ENCODE measurements at places on chromosomes 7 and 10. TPM values are rescaled to one million over a fixed set of nuclear protein-coding genes. Genes with fewer than 3 reads are reported as not detected.

- no peak for DNase-seq
Measured at GRCh38 chr7:5357951-5358350, 65.7 kb downstream of the TNRC18 start.

- no peak for DNase-seq
Measured at GRCh38 chr7:29588900-29589696, 25.5 kb downstream of the PRR15 start.

GRCh38 chr10:11325817-11326216 is 285.6 kb downstream of the USP6NL start:
- no peak for DNase-seq

DNA sequence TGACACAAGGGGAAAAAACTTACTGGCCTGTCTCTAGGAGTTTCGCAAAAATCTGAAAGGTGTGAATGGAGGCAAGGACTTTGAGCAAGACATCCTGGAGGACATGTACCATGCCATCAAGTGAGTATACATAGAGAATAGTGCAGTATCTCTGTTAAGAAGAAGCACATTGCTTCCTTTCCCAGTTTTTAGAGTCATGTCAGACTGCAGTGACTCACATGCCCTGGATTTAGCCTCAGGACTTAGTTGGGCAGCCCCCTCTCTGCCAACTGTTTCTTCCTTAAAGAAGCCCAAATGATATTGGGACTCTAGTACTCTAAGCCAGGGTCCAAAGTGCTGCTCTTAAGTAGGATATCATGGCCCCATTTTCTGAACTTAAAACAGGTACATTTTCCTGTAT is 28.1 kb upstream of the NFKB2 start:
- DNase-seq = no peak

Gene IGF2BP3
- 18.9 TPM for polyA plus RNA-seq

DNA sequence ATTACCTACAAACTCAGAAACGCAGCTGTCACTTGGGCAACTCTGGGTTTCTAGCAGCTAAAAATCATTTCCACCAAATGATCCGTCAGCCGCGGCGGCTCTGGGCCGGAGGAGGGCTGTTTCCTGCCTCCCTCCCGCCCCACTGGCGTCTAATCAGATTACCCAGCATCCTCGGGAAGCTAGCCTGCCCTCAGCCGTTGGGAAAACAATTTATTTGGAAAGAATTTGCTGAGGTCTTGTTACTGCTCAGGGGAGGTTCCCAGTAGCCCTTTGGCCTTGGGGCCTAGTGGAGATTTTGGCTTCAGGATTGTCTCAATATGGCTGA is 65.0 kb upstream of the ADGRA1 start:
- DNase-seq = no peak

DNA sequence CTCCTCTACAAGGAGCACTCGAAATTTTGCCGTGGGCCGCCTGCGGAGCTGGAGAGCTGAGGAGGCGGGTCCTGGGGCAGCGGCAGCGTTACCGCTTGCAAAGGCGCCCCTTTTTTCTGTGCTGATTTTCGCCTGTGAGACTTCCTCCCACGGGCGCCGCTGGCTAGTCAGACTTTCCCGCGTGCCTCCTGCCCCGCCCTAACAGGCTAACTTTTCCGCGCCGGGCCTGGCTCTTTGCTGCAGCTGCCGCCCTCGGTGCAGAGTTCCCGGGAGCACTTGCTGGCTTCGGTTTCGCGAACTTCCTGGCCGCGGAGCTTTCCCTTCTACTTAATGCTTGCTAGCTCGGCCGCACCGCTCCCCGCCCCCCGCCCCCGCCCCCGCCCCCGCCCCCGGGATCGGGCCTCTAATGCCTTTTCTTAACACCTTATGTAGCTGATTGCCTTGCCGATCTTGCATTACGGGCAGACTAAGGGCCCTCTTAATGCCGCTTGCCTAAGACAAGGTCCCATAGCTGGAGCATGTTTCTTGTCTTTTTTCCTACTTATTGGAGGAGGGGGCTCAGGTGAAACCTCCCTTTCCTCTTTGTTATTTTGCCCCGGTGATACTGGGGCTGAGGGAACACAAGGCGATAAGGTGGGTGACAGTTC is 37.9 kb upstream of the RASGEF1A start:
- DNase-seq = no peak

- no peak for DNase-seq
Measured at GRCh38 chr10:62047960-62048383, 146.5 kb downstream of the ARID5B start.

GRCh38 chr10:775245-776075 is 86.0 kb upstream of the DIP2C start:
- no peak for DNase-seq

Gene TEX47
- not detected for polyA plus RNA-seq

- DNase-seq = no peak
Measured at GRCh38 chr7:158963771-158964241, 107.4 kb downstream of the DYNC2I1 start.

- no peak for DNase-seq
Measured at GRCh38 chr7:139639563-139639962, 116.1 kb downstream of the CLEC2L start.

Gene OR6B1
- not detected for polyA plus RNA-seq
